Stimulated activated CD8-positive, alpha-beta memory T cell treated with anti-CD3 and anti-CD28 coated beads, Interleukin-15, amount 100 ng/mL, for 24 hours (primary cell): ENCODE measurements at places on chromosomes 2 and 18.

GRCh38 chr18:9755615-9756014 lies 47.5 kb downstream of the RAB31 start:
- no peak for DNase-seq

DNA sequence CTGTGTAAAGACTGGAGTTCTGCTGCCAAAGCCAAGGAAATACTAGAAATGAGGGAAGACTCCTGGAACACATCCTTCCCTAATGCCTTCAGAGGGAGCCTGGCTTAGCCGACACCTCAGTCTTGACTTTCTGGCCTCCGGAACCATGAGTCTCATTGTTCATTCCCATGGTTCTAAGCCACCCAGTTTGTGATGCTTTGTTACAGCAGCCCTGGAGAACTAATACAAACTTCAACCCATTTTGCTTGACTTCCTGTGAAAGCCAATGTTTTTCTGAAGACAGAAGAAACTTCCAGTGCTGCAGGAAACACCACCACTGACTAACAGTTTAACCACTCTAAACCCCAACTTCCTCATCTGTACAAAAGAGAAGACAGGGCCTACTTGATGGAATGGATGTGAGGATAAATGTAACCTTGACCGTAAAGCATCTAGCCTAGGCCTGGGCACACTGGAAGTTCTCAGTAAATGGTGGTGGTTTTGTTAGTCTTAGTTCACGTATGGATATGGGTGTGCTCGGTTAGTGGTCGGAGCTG lies 85.9 kb upstream of the RFX8 start:
- DNase-seq: no peak

DNA sequence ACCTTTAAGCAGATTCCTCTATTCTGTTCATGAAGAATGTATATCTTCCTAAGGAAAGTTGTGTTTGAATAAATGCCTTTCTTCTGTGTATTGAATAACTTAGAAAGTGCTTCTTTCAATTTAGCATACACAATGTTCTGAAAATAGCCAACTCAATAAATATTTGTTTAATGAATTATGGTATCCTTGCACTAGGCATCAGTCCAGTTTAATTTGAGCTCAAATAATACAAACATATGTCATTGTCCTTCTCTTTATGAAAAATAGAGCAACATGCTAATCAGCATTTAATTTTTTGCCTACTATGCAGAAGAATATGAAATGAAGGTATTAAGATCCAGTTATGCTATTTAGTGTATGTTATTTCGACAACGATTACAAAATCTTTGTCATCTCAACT lies 68.2 kb downstream of the NRXN1 start:
- no peak for DNase-seq

DNA sequence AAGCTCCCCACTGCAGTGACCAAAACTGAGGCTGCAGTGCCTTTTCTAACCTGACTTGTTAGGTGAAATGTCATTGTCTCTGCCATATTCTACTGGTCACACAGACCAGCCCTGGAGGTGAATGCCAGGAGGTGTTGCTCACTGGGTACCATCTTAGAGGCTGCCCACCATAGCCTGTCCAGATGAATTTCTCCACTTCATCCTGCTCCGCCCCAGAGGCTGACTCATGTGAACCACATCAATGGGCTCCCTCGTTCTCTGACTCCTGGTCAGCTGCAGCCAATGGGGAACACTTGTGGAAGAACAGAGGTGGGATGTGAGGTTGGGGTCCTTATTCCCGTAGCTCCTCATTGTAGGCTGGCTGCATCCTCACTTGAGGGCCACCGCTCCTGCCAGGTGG lies 3.4 kb upstream of the NARS1 start:
- DNase-seq: no peak

DNA sequence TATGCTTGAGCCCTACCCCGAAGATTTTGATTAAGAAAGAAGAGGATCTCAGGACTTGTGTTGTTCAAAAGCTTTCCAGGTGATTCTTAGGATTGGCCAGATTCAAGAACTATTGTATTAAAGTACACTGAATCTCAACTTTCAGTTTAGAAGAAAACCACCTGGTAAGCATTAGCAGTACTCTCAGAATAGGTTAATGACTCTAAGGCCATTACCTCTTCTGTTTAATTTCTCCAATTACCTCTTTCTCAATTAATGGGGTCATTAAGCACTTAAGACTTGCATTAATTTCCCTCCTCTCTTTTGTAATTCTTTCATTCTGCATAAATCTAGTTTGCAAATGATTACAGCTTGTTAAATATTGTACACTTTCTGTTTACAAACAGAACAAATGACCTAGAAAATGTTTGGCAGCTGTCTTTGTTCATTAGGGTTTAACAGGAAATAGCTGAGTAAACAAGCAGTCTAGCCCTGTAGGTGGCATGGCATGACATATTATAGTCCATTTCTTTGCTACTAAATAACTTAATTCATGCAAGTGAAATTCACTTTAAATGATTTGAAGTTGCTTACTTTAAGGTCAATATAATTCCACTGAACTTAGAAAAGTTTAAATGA lies 20.4 kb upstream of the TDRD15 start:
- no peak for DNase-seq

- DNase-seq: no peak
These were observed 9.4 kb downstream of the HNRNPA3 start for GRCh38 chr2:177221970-177222369.

GRCh38 chr2:234098681-234099080 lies 48.2 kb downstream of the SPP2 start:
- no peak for DNase-seq

GRCh38 chr2:127715778-127716449 lies 14.6 kb downstream of the SFT2D3 start:
- no peak for DNase-seq

DNA sequence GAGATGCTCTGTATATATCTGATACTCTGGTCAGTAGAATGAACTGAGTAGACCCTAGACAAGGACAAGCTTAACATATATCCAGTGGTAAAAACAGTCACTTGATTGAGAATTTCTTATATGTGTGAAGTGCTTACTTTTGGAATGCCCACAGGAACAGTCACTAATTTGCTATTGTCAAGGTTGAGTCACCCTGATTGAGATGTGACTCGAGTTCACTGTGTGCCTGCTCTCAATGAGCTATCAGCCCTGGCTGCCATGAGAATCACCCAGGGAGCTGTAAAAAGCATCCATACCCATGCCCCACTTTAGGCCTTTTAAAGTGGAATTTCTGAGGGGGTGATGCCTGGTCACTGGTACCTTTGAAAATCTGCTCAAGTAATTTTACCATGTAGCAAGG lies 283.7 kb downstream of the SUCLG1 start:
- no peak for DNase-seq

DNA sequence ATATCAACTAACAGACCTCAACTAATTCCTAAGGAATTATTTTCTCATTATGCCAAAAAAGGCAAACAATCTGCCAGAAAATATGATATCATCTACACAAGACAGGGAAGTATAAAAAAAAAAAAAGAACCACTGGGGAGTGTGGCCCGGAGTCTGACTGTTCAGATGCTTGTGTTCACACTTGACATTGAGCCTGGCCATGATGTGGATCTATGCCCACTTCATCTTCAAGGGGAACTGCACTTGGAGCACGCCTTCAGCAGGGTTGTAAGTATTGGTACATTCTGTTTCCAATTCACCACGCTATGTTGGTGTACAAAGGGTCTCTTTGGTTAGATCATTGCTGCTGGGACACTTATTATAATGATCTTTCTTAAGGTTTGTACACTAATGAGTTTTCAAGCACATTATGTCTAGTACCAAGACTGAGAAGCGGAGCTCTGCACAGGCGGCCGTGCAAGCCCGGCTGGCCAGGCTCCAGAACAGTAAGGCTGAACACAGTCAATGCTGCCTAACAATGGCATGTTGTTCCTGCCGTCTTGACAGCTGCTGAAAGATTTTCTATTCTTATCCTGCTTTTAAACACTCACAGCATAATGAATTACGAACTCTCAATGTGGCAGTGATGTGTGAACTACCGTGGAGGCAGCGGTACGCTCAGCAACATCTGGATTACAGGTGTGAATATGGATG lies 788.4 kb upstream of the SOX11 start:
- DNase-seq: no peak

DNA sequence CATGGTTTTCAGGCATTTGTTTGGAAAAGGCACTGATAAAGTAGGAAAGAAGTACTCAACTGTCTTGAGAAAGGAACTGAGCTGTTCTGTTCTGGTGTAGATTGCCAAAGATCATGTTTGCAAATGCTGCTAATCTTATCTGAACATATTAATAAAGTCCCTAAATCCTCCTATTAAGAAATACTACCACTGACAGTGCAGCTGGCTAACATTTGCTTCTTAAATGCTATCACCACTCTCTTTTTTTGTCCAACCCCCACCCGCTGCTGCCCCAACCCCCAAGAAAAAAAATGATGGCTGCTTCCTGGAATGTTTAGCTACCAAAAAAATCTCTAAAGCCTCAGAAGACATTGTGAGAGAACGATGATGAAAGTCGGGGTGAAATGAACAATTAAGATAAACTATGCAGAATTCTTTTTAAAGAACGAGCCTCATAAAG lies 130.7 kb downstream of the CCBE1 start:
- no peak for DNase-seq

- DNase-seq: no peak
These were observed 215.7 kb downstream of the MREG start for GRCh38 chr2:215797676-215798075.

- DNase-seq: no peak
These were observed 340.1 kb downstream of the EIPR1 start for GRCh38 chr2:3037196-3038194.

GRCh38 chr2:30820381-30821055 lies 13.3 kb upstream of the CAPN13 start:
- DNase-seq: no peak

GRCh38 chr2:31442376-31442775 lies 27.8 kb upstream of the XDH start:
- no peak for DNase-seq

GRCh38 chr2:109683452-109683851 lies 69.3 kb downstream of the SOWAHC start:
- no peak for DNase-seq

- no peak for DNase-seq
These were observed 55.9 kb downstream of the PLA2R1 start for GRCh38 chr2:160006475-160006874.

DNA sequence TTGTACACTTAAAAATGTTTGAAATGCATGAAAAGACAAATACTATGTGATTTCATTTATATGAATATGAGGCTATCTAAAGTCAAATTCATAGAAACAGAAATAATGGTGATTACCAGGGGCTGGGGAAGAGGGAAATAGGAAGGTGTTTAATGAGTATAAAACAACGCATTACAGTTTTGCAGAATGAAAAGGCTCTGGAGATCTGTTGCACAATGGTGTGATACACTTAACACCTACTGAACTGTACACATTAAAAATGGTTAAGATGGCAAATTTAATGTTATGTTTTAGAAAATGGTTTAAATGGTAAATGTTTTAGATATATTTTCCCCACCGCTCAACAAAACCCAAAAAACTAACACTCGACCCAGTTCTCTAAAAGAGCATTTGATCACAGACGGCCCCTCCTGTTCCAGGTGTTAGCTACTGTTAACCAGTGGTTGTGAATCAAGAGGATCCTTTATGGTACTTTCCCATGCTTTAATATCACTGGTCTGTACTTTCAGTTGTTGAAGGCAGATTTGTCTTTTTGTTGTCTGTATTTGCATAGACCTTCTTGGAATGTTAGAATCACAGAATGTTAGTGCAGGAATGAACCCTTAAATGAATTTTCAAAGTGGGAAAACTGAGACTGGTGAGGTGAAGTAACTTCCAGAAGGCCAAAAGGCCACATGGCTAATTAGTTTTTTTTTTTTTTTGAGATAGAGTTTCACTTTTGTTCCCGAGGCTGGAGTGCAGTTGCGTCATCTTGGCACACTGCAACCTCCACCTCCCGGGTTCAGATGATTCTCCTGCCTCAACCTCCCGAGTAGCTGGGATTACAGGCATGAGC lies 10.2 kb downstream of the RAB10 start:
- no peak for DNase-seq

GRCh38 chr2:190093793-190094192 lies 31.3 kb upstream of the MSTN start:
- DNase-seq: no peak

GRCh38 chr18:80161781-80162417 lies 52.8 kb downstream of the ADNP2 start:
- DNase-seq: no peak

DNA sequence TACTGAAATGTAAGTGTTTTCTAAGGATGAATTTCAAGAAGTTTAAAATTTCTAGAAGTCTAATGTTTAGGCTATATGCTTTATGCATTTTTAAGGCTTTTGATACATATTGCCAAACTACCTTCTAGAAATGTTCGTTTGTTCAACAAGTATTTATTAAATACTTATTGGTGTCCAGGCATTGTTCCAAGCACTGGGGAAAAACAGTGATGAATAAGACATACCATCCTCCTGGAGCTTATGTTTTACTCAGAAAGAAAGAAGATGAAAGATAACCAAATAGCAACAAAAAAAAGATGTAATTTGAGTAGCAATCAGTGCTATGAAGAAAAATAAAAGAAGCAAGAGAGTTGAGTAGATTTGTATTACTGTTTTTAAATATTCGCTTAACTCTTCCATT lies 692.9 kb downstream of the SLC4A3 start:
- DNase-seq: no peak

- no peak for DNase-seq
These were observed 40.3 kb downstream of the PDIA6 start for GRCh38 chr2:10772201-10772867.

GRCh38 chr18:5538544-5538943 lies 5.3 kb downstream of the EPB41L3 start:
- no peak for DNase-seq

DNA sequence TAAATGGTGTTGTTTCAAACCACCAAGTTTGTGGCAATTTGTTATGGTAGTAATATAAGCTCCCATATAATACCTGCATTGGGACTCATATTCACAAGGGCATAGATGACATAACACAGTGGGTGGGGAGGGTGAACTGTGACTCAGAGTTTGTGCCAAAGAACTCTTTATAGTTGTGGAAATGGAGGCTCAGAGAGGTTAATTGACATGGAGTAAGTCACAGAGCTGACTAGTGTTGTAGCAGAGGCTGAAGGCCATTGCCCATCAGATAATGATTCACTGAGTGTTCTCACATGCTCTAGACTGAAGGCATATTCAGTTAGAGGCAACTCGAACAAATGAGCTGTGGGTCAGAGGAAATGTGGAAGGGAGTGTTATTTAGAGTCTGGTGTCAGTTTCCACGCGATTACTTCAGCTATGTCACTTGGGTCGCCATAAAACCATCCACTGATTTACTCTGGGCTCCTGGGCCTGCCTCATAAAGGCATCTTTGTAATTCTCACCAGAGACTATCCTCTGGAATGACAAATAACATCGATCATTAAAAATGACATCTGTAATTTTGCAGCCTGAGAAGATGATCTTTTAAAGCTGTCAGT lies 264.7 kb downstream of the CCDC85A start:
- DNase-seq: no peak

DNA sequence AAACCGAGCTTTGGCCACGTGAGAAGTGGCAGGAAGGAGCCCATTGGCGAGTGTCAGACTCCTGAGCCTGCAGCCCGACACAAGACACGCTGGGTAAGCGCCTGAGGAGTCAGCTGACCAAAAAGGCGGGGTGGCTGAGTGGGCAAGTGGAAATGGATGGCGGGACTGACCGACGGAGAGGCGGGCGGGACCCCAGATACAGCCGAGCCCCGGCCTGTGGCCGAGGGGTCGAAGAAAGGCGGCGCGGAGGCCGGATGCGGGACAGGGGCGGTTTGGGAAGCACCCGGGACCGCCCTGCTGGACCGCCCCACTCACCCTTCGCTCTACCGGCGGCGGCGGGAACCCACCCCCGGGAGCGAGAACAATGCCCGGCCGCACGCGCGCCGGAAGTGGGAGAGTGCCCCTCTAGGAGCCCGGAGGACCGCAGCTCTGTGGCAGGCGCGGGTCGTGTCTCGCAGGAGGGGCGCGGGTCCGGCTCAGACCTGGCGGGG lies 22.8 kb downstream of the ZSCAN30 start:
- peak; percentile 36 for DNase-seq
